Retina (tissue), 1 donor: ENCODE measurements at places on chromosomes 1 and 21.

- DNase-seq, result no peak
Measured at GRCh38 chr1:65948609-65949229, 156.0 kb downstream of the PDE4B start.

GRCh38 chr1:107225706-107226105 is 84.9 kb downstream of the NTNG1 start:
- no peak for DNase-seq

DNA sequence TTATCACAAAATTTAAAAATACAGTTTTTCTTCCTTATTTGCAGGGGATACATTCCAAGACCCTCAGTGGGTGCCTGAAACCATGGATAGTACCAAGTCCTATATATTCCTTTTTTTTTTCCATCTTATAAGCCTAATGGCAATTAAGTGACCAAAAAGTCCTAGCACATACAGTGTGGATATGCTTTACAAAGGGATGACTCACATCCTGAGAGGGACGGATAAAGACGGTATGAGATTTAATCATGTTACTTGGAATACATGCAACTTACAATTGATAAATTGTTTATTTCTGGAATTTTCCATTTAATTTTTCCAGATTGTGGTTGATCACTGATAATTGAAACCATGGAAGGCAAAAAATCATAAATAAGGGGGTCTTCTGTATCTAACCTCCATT is 181.2 kb upstream of the BRINP3 start:
- no peak for DNase-seq

DNA sequence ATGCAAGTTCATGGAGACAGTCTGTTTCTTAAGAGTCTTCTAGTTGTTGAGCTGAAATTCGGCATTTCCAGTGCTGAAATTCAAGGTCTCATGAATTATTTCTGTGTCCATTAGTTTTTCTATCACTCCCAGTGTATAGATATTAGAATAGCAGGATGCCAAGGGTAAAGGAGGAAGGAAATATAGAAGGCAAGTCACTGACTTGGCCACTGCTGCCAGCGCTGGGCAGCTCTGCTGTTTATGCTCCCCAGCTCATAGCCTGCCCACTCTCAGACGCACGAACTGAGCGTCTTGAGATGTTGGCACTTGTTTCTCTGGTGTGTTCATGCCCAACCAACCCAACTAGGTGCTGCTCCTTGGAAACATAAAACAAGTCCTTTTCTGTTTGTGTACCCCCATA is 110.1 kb downstream of the SLC45A1 start:
- DNase-seq, result no peak
